ENCODE measurements at places on chromosomes 7 and 10. TPM values are rescaled to one million over a fixed set of nuclear protein-coding genes. Genes with fewer than 3 reads are reported as not detected.

GRCh38 chr10:109894516-109894915 is 28.8 kb downstream of the XPNPEP1 start:
- no peak overlapping the region for H3K4me3 ChIP-seq
- DNase-seq = peak; percentile 93
- H3K27ac ChIP-seq = no peak overlapping the region
- peaks cover 22% of the 10 kb centered on the region for H3K4me1 ChIP-seq

The ANKMY2 gene
- 33.1 TPM for total RNA-seq

The FIS1 gene
- 148 TPM for total RNA-seq

DNA sequence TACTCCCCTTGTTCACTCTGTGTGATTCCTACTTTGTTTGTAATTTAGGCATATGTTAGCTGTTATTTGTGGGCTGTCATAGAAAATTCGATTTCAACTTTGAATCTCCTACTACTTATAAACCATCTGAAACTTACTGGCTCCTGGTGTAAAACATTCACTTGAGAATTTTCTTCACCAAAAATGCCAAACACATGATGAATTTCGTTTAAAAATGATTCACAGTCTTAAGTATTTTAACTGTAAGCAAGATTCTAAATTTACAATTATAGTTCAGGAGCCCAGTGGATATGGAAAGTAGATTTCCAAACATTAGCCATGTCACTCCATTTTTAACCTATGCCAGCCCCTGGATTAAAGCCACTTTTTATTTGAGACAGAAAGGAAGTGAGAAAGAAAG is 3.1 kb downstream of the CPED1 start:
- peaks cover 9% of the 10 kb centered on the region for H3K4me1 ChIP-seq
- no peaks in the 10 kb centered on the region for H3K27me3 ChIP-seq
- no peaks in the 10 kb centered on the region for H3K36me3 ChIP-seq
- peak; percentile 81 for DNase-seq
- peak overlapping the region; percentile 94 for H3K4me3 ChIP-seq
- H3K27ac ChIP-seq = peak overlapping the region; percentile 99

DNA sequence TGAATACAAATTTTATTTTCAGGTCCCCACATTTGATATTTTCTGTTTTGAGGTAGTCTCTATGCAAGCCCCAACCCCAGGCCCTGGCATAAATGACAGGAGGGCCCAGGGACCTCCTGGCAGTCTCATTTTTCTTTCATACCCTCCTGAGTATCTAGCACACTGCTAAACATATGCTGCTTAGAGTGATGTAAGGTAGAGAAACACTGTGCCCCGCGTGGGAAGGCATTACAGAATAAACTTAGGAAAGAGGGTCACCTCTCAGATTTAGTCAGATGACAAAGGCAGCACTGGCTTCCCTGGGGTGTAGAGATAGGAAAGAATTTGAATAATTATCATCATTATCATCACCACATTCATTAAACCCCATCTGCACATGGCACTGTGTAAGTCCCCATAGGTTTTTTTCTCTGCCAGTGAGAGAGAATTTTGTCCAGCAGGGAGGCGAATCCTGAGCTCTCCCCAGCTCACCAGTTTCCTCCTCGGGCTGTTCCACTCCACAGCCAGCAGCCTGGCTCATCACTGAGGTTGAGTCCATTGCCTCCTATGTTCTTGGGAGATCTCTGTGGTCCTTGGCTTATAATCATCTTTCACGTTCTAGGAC is 507.3 kb upstream of the GALNT17 start:
- no peak overlapping the region for H3K27ac ChIP-seq
- no peak overlapping the region for H3K4me3 ChIP-seq
- no peaks in the 10 kb centered on the region for H3K27me3 ChIP-seq
- DNase-seq = no peak

The ATP6V1F gene
- total RNA-seq = 128 TPM

- H3K4me1 ChIP-seq = peaks cover 23% of the 10 kb centered on the region
- no peaks in the 10 kb centered on the region for H3K27me3 ChIP-seq
These were observed 176.0 kb upstream of the SVIL start for GRCh38 chr10:29810816-29811215.

- H3K4me3 ChIP-seq = no peak overlapping the region
- H3K27me3 ChIP-seq = no peaks in the 10 kb centered on the region
- no peaks in the 10 kb centered on the region for H3K4me1 ChIP-seq
- no peak for DNase-seq
- no peak overlapping the region for H3K27ac ChIP-seq
- no peaks in the 10 kb centered on the region for H3K36me3 ChIP-seq
These were observed 18.4 kb upstream of the CALN1 start for GRCh38 chr7:72430531-72430930.

GRCh38 chr10:86449926-86450558 is 71.5 kb downstream of the WAPL start:
- H3K27me3 ChIP-seq = no peaks in the 10 kb centered on the region
- no peak for DNase-seq
- H3K4me1 ChIP-seq = no peaks in the 10 kb centered on the region
- H3K36me3 ChIP-seq = peaks cover 4% of the 10 kb centered on the region
- H3K4me3 ChIP-seq = no peak overlapping the region

DNA sequence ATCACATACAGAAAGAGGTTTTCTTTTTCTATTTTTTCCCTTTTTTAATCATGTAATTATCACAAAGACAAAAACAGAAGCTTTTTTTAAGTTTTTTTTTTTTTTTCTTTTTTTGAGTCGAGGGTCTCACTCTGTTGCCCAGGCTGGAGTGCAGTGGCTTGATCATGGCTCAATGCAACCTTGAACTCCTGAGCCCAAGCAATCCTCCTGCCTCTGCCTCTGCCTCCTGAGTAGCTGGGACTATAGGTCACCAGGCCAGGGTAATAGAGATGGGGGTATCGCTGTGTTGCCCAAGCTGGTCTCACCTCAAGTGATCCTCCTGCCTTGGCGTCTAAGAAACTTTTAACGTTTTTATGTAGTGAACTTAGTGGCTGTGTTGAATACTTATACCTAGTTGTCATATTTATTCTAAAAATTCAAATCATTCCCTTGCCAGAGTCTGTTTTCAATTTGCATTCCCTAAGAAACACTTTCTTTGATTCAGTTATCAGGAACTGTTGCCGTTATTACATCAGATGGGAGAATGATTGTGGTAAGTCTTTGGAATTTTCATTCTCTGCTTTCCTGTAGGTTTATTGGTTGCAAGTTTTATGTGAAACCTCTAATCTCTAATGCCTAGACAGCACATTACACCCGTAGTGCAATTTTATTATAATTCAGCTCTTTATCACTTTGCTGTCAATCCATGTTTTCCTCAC is 1.3 kb downstream of the LSM8 start:
- peak overlapping the region; percentile 93 for H3K4me3 ChIP-seq
- DNase-seq = peak; percentile 49
- H3K36me3 ChIP-seq = peaks cover 2% of the 10 kb centered on the region
- peaks cover 6% of the 10 kb centered on the region for H3K4me1 ChIP-seq
- peak overlapping the region; percentile 96 for H3K27ac ChIP-seq

GRCh38 chr7:116206141-116206540 is 4.2 kb upstream of the TES start:
- DNase-seq = no peak
- H3K27ac ChIP-seq = no peak overlapping the region
- H3K4me3 ChIP-seq = no peak overlapping the region

GRCh38 chr7:85462671-85463070 is 275.8 kb upstream of the SEMA3D start:
- no peaks in the 10 kb centered on the region for H3K4me1 ChIP-seq
- H3K36me3 ChIP-seq = no peaks in the 10 kb centered on the region
- H3K27me3 ChIP-seq = no peaks in the 10 kb centered on the region
- no peak overlapping the region for H3K4me3 ChIP-seq
- DNase-seq = peak; percentile 33
- no peak overlapping the region for H3K27ac ChIP-seq

The EVX1 gene
- not detected for total RNA-seq

All from fibroblast of lung (primary cell).